Cerebellar nuclear complex (tissue), 1 donor: ENCODE measurements at places on chromosomes 6 and 20.

DNA sequence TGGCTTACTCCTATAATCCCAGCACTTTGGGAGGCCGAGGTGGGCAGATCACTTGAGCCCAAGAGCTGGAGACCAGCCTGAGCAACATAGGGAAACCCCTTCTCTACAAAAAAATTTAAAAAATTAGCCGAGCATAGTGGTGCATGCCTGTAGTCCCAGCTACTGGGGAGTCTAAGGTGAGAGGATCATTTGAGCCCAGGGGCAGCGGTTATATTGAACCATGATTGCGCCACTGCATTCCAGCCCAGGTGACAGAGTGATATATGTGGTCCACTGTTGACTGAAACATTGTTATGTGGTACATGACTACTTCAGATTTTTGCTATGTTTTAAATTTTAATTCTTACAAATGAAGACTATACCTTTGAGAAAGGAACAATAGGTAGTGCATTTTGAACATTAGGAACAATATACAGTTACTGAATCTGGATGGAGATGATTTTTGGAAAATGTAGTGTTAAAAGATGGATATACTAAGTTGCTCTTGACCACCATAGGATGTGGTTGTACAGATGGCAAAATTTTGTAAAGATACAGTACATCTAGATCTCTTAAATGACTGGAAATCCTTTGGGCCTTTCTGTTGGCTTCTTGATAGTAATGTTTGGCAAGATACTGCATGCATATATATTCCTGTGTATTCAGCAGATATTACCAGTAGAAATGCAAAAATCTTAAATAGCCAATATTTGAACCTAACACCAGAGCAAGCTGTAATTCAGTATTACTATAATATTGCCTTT lies 35.9 kb downstream of the MAPK14 start:
- no peak for DNase-seq

DNA sequence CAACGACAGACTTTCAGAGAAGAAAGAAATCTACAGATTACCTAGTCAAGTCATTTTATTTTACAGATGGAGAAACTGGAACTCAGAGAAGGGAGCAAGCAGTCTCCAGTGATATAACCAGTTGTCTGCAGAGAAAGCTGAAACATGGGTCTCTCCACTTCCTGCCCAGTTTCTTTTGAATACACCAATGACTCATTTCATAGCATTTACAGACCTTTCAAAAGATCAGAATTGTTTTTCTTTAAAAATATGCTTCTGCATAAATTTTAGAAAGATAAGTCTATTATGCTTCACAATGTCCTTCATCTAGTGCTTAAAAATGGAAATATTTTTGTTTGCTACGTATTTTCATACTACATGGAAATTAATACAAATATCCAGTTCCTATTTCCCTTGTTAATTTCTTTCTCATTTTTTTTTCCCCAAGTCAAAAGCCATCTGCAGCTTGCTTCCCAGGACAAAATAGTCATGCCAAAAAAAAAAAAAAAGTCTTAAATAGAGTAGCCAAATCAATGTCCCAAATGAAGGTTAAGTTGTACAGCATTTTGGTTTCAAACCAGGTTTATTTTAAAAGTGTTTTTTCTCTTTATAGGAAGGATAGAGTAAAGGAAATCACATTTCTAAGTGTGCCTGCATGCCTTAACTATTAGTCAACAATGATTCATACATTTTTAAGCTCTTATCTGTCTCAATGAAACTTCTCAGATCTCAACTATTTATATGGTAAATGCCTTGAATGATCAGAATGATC lies 36.9 kb downstream of the ARHGAP18 start:
- DNase-seq, result no peak

DNA sequence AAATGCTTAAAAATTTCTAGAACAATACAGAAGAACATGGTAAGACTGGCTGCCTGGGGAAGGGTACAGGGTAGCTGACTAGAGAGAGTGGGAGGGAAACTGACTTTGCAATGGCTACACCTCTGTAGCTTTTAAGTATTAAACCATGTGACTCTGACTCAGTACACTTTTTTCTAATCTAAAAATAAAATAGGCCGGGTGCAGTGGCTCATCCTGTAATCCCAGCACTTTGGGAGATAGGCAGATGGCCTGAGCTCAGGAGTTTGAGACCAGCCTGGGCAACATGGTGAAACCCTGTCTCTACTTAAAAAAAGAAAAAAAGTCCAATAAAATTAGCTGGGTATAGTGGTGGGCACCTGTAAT lies 18.5 kb downstream of the ATP9A start:
- no peak for DNase-seq

- DNase-seq, result no peak
These were observed 45.7 kb upstream of the NEDD9 start for GRCh38 chr6:11278207-11278559.

- no peak for DNase-seq
These were observed 2.2 kb upstream of the NNAT start for GRCh38 chr20:37518606-37519507.

DNA sequence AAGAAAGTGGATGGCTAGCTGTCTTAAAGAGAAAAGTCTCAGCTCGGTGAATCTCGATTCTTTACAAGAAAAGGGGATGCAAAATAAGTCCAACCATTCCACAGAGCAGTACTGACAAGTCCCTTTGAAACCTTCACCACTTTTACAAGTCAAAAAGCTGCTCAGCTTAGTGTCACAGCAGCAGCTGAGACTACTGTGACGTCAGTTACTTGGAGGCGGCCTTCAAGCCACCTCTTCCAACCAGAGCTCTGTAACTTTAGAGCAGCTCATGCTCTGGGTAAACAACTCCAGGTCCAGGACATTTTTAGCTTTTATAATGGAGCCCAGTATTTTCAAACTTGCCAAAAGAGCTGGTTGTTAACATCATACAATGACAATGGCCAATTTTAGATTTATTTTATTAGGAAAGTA lies at the start of gene KIAA0408:
Gene KIAA0408, minus strand, starts transcription at position 159 of the 411 bp plus-strand sequence. CDS start 5,408 bp downstream, outside the sequence.
- no peak for DNase-seq

GRCh38 chr6:29524044-29524443 lies 35.5 kb downstream of the UBD start:
- DNase-seq, result no peak

DNA sequence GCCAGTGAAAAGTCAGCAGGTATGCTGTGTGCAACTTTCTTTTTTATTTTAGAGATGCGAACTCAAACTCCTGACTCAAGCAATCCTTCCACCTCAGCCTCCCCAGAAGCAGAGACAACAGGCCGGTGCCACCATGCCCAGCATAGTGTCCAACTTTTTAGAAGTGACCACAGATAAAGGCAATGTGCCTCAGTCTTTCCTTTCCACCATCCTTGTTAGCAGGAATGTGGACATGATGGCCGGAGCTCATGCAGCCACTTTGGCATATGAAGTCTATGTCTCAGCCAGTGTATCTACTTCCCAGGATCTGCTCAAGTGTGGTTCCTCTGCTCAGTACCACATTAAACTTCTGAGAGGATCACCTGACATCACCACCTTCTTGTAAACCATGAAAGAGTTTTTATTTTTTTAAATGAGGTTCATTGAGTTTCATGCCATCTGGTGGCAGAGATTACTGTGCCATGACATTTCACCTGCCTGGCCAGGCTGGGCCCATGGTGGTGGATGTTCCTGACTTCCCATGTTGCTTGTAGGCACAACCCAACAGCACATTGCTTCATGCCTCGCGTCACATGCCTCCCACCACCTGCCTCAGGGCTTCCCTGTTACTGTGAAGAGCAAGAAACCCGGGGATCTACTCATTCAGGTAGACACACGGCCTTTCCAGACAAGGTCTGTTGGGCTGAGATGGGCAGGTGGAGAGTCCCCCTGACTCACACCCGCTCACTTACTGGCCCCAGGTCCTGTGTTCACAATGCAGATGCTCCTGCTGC lies 216.5 kb downstream of the LY86 start:
- no peak for DNase-seq

GRCh38 chr6:74249658-74250057 lies 553.7 kb downstream of the CD109 start:
- no peak for DNase-seq
